ENCODE measurements at places on chromosomes 16 and 17.
A peak's percentile ranks its signal among the peaks of the same experiment; 100 is the strongest.

DNA sequence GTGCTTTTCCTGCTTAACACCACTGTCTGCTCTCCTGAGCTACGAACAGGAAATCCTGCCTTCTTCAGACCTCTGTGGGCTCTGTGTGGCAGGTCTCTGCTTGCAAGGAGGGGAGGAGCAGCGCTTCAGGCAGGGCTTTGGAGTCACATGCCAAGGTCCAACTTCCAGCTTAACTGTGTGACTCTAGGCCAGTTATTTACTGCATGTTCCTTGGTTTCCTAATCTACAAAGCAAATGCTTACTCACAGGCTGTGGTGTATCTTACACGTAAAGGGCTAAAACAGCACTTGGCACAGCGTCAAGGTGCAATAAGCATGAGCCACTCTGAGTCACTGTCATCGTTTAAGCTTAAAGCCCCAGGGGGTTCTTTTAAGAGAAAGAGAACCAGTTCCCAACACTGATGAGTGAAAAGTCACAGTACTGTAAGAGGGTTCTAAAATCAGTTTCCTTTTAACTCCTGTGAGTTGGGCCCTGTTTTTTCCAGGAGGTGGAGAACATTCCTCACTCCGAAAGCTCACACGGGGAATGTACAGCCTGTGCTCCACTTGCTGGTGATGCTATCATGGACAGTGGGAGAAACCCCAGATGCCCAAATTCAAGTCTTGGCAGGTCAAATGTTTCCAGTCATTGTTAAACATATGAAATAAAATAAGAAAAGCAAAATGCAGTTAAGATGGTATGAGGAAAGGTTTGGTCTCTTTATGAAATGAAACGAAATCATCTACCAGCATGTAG is 54.1 kb upstream of the BCAR1 start:
- peak; percentile 20 for DNase-seq

DNA sequence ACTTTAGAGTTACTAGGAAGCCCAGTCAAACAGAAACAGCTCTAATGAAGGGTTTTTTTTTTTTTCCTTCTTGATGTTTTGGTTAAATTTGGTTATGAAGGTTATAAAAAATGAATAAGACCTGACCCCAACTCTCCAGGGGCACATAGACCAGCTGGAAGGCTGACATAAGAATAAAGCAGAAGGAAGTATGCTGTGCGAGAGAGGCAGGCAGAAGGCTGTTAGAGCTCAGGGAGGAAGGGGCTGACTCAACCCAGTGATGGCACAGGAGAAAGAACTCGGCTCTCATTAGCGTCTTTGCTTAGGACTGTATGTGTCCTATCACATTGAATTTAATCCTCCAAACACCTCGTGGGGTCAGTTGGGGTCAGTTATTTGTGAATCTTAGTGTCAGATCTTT is 474.6 kb downstream of the PMP22 start:
- DNase-seq, result no peak

DNA sequence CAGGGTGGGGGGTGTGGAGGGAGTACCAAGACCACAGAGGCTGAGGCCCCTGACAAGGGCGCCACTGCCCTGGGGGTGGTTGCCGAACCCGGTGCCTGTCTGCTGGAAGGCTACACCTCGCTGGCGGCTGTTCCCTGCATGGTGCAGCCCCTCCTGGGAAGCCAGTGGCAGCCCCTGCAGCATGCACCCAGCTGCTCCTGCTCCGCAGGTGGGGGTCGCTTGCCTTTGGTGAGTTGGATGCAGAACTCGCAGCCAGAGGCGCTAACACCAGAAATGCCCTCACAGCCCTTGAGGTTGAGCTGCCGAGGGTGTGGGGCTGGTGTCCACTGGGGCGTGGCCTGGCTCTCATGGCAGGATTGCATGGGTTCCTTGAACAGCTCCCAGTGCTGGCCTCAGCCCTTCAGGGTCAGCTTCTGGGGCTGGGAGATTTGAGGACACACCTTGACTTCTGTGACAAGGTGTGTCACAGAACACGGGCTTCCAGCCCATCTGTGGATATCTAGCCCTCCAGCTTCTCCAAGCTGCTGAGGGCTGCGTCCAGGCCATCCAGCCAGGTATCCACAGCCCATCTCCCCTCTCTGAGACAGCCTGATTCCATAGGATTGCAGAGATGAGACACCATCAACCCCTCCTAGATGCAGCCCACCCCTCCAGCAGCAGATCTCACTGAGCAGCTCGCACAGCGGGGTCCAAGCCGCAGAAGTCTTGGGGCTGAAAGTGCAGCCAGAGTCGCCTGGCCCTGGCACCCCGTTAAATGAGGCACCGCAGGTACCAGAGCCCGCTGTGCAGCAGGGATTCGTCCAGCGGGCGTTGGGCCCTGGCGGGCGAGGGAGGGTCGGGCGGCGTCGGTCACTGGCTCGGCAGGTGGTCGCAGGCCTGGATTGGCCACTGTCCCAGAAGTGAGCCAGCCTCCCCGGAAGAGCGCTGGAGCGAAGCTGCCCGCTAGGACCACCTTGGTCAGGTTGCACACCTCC is 586.3 kb downstream of the KCNJ18 start:
- DNase-seq, result no peak

DNA sequence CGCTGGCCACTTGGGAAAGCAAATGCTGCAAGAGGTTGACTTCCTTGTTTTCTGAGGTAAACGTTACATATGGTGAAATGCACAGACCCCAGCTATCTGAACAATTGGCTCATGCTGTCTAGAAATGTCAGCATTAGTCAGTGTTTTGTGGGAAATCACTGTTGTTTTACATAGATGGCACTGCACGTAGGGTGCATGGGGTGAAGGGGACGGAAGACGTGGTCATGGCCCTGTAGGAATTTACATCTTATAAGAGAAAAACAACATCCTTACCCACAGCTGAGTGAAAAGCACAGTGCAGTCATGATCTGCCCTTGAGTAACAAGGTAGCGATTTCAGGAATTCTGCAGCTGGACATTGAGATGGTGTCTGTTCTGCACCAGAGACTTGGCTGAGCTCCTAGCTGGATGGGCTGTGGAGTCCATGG is 15.2 kb downstream of the RPTOR start:
- no peak for DNase-seq

- peak; percentile 81 for DNase-seq
These were observed 1.2 kb upstream of the CCDC42 start for GRCh38 chr17:8745586-8746500.

DNA sequence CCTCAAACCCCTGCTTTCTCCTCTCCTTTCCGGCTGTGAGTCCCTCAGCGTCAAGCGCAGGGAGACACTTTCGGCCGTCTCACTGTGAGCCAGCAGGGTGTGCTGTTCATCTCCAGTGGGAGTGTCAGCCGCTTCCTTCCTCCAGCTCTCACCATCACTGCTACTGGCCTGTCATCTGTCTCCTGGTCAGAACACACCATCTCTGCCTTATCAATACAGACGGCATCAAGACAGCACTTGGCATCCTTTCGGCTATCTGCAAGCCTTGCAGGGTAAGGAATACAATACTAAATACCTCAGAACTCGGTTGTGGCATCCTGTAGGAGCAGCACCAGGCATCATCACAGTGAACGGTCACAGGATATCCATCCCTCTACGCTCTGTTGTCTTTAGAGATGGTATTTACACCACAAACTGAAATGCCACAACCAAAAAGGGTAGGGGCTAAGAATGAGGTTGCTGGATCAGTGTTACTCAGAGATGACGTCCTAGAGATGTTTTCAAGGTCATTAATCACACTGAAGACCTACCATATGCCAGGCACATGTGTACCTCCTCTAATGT is 20.7 kb upstream of the CMTM4 start:
- DNase-seq, result no peak

DNA sequence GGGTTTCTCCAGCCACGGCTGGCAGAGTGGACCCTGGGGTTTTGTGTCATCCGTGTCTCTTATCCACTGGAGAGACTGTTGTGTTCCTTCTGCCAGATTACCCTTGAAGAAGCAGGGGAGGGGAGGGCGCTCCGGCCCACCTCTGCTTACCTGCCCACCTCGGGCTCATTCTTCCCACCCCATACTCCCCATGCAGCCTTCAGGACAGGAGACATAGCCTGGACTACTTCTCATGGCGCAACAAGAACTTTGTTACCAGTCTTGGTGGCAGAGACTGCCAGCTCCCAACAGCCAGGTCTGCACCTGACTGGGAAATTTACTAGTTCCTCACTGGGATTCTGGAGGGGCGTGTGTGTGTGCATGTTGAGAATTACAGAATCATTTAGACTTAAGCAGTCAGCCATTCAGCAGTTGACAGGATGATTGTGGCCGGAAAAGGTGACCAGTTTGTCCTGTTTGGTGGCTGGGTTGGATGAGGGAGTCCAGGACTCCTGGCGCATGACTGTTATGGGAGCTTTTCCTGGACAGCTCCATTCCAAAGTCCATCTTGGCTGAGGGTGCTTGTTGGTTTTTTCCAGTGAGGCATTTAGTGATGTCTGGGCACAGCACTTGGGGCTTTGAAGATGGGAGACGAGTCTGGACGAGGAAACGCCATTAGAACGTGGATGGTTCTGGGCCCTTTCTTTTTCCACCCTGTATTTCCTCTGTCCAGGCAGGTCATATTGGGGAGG is 8.7 kb downstream of the GSE1 start:
- DNase-seq, result no peak

GRCh38 chr16:88761830-88762229 is 23.2 kb downstream of the PIEZO1 start:
- DNase-seq, result no peak

- DNase-seq, result peak; percentile 32
These were observed 1.0 kb downstream of the ORAI3 start for GRCh38 chr16:30949650-30950515.

GRCh38 chr17:50316016-50316587 is 29.8 kb upstream of the XYLT2 start:
- DNase-seq, result no peak

DNA sequence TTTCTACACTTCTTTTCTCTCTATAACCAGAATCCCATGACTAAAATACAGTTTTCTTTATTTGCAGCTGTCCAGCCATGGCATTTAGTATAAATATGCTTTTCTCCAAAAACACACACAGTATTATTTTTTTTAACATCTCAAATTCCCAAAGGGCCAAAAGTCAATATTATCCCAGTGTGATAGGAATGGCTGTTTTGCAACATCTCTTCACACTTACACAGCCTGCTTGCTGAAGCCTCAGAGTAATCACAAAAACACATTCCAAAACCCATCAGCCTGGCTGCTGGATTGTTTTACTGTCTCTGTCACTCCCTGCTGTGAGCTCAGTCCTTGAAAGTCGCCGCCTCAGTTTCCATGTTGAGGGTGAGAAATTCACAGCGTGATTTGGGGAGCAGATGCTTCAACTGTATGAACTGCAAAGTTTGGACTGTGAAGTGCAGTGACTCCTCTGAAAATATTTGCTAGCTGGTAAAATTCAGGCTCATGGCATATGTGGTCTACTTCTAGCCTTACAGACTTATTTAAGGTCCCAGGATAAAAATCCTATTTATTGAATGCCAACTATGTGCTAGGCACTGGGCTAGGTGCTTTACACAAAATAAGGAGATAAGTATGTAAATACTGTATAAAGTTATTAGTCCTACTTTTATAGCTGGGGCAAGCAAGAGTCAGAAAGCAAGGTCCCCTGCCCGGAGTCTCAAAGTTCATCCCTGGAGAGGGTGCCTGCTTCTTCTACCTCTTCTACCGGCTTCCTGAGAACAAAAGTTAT is 116.5 kb downstream of the SOCS1 start:
- DNase-seq, result no peak

DNA sequence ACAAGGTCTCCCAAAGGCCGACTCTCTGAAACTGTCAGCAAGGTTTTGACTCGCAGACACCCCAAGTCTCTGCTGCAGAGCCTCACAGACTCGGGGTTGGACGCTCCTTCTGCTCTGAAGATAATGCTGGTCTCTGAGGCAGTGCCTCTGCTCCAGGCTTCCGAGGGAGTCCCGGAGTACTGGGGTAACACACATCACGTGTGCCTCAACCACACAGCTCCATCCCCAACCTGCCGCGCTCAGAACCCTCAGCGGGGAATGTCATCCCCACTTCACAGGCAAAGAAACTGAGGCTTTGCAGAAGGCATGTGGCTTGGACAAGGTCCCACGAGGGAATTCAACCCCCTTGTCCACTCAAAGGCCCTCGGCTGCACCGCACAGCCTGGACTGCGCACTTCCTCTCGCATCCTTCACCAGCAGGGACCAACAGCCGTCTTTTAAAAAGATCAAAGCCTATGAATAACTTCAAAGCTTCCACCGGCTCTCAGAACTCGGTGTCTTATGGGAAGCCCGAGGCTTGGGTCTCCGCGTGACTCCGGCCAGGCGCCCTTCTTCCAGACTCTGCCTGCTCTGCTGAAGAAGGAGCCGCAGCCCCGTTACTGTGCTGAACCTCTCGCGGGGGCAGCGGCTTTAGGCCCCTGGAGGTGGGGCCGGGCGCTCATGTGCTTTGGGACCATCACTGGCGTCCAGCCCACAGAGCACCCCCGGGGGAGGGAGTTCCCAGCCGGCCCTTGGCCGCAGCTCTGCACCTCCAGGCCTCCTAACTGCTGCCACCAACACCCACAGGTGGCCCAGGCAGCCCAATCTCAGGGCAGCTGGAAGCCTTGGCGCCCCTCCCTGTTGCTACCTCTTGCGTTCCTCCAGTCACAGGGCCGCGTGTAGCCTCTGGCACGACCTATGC is 2.2 kb downstream of the TMEM204 start:
- peak; percentile 40 for DNase-seq

- no peak for DNase-seq
These were observed 44.9 kb upstream of the ETV4 start for GRCh38 chr17:43591001-43591400.

- no peak for DNase-seq
These were observed 15.4 kb downstream of the SRL start for GRCh38 chr16:4226251-4227039.

DNA sequence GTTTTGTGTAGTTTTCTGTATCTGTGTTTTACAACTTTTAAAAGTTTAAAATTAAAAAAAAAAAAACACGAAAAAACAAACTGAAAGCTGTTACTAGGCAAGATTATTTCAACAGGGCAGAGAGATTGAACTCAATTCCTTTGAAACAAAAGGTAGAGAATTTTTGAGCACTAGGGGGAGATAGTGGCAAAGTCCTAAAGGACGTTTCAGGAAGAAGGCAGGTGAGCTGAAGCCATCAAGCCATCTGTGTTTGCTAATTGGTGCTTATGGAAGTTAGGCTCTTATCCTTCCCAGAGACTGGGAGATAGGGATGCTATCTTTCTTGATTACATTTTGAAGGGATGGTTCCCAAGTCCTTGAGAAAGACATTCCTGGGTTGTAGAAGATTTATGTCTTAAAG is 70.6 kb upstream of the CLEC3A start:
- DNase-seq, result peak; percentile 23

- DNase-seq, result peak; percentile 38
These were observed 12.0 kb downstream of the CORO7 start for GRCh38 chr16:4404247-4404966.
